Femur (tissue), 1 donor: ENCODE measurements at places on chromosomes 6 and 20.

- DNase-seq, result peak; percentile 94
Measured at GRCh38 chr20:46568570-46569129, 18.2 kb upstream of the OCSTAMP start.

DNA sequence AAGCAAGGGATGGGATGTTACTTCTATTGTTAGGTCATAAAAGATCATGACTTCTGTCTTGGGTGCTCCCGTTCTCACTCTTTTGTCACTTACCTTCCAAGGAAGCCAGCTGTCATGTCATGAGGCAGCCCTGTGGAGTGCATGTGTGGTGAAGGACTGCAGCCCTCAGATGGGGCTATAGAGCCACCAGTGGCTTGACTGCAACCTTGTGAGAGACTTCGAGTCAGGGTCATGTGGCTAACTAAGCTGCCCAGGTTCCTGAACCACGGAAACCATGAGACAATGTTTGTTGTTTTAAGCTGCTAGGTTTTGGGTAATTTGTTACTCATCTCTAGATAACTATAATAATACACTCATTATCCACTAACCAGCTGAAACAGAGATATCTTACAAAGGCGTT lies 477.1 kb downstream of the BTBD3 start:
- no peak for DNase-seq

GRCh38 chr6:163469459-163469985 lies 55.0 kb downstream of the QKI start:
- no peak for DNase-seq

DNA sequence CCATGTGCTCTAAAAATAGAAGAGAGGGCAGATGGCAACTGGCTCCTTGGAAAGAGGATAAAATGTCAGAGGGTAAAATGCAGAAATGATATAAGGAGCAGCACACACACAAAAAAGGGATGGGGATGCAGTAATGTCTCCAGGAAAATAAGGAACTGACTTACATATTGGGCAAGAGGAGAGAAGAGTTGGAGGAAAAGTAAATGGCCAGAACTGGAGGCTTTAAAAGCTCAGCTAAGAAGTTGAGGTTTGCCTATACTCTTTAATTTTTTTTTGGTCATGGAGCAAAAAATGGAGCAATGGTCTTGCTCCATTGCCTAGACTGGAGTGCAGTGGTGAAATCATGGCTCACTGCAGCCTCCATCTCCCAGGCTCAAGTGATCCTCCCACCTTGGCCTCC lies 93.7 kb downstream of the SULF2 start:
- no peak for DNase-seq

- DNase-seq, result no peak
Measured at GRCh38 chr6:66558189-66558588, 851.2 kb upstream of the EYS start.

- DNase-seq, result no peak
Measured at GRCh38 chr20:61950641-61951071, 115.0 kb downstream of the TAF4 start.

DNA sequence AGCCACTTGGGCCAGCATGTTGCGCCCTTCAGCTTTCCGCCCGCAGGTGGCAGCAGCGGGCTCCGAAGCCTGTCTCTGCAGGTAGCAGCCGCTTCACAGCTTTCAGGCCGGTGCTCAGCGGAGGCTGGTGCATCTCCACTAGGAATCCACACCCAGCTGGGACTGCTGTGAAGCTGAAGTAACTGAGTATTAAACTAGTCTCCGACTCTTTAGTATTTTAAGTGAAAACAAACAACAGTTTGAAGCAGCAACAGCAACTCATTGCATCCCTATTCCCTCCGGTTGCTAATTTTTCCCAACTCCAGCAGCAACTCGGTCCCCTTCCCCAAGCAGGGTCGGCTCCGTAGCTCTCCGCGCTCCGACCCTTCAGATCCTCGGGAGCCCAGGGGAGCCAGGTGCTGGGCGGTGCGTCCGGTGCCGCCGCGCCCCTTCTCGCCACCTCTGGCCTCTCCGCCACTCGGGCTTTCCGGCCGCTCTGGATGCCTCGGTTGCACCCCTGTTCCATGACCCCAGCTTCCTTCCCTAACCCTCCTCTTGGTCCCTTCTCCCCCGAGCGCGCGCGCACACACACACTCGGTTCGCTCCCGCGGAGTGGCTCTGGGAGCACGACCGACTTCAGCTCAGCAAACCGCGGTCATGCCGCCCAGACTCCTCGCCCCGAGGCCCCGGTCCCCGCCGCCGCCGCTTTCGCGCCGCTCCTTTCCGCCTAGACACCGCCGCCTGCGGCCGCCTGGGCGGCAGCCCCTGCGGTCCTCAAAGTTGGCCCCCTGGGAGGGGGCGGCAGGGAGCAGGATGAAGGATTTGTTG lies 765 bp upstream of the NKAIN2 start:
- DNase-seq, result peak; percentile 90
